ENCODE measurements at places on chromosomes 12 and 14.

DNA sequence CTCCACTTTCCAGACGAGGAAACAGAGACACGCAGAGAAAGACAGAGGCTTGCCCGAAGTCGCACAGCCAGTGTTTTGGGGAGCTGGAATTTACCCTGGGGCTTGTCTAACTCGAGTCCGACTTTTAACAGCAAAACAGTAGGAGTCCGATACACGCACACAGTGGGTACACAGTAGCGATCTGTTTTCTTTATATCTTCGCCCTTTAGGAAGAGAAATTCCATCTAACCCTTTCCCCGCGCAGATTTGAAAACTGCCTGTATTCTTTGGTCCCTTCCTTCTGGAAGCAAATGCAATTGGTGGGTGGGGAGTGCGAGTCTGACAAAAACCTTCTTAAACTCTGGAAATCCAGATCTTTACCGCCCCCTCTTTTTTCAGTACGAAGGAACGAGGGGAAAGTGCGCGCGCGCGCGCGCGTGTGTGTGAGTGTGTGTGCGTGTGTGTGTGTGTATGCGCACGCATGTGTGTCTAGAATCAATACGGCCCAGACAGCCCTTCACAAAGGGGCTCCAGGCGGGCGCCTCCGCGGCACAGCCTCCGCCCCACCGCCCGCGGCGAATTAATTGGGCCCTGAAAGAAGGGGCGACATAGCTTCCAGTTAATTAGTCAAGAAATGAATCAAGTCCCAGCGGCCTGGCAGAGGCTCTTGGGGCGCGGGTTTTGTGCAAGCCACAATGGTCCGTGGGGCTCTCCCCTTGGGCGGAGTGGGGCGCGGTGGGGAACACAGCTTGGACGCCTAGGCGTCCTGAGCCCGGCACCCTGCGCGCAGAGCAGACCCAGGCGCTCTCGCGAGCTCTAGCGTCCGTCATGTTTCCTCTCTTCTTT, 14.0 kb upstream of the TBX3 start:
- DNase-seq = no peak

DNA sequence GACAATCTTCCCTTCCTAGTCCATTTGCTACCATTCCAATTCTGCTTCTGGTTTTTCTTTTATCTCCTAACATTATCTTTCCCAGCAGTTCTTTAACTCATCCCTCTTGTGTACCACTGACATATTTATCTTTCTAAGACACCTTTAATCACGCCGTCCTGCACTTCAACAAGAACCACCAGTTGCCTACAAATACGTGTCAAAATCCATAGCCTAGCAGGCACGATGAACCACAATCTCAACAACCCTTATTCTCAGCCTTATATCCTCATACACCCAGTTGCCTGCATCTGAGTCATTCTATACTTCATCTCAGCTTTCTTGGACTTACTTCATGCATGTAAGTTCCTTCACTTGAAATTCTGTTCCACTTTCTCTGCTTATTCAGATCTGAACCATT, 16.4 kb upstream of the ST8SIA1 start:
- DNase-seq = no peak

GRCh38 chr12:124994437-124994975, 1.1 kb downstream of the BRI3BP start:
- no peak for DNase-seq

GRCh38 chr12:66321435-66321834, 19.1 kb downstream of the HELB start:
- no peak for DNase-seq

DNA sequence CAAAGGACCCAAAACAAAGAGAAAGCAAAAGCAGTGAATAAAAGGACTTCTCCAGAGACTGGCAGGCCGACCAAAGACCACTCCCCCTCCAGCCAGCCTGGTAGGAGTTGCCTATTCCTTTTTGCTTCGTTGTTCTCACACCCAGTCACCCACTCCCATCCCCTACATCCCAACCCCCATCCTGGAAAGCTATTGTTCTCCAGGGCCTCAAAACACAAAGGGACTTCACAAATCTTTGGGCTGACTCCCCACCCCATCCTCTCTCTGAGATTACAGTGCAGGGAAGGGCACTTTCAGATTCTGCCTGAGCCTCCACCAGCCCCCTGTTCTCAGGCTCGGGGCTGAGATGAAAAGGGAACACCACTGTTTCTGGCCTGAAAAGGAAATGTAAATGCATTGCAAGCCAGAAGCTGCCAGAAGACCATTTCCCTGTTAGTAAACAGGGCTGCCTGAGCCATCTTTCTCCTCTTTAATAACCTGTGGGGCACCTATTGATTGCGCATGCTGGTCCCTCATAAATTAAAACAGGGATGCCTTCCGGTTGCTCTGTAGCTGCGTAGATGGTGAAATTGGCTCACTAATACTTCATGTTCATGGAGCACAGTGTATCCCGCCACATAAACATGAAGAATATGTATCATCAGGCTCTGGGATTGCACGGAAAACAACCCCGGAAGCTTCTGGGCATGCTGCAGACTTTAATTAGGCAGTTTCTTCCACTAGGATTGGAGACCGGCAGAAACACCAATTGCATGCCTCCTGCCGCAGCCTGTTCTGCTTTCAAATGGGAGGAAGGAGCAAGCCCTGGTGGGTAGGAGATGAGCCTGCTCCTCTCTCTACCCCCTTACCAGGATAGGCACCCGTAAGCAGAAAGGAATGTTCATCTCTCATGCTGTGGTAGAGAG, 130.3 kb upstream of the FUT8 start:
- DNase-seq = no peak

DNA sequence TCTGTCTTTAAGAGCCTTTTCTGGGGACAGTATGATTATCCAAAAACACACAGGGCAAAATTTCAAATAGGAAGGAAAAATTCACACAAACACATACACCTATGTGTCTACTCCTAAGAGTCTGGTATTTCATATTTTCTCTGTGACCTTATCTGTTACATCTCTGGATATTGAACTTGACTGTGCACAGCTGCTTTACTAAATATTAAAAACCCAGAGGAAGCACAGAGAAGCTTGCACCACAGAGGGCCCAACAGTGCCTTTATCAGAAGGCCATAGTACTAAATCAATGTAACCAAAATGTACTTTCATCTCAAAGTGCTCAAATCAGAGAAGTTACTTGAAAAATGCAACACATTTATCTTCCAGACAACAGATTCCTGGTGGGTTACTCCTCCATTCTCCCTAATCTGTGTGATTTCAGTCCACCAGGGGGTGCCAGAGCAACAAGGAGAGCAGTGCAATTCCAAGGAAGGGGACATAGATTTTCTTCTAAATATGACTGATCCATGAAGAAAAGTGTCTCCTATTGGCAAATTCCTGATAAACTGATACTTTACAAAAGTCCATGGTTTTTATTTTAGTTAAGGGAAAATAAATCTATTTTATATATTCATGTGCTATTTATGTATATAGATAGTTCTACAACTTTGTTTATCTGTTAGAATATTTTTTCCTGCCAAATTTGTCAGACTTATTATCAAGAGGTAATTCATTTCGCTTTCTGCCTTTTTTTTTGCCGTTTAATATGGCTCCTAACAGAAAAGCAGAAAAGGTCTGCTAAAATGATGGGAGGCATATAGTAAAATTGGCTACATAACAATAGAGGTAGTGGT, 617.6 kb downstream of the LRFN5 start:
- no peak for DNase-seq

DNA sequence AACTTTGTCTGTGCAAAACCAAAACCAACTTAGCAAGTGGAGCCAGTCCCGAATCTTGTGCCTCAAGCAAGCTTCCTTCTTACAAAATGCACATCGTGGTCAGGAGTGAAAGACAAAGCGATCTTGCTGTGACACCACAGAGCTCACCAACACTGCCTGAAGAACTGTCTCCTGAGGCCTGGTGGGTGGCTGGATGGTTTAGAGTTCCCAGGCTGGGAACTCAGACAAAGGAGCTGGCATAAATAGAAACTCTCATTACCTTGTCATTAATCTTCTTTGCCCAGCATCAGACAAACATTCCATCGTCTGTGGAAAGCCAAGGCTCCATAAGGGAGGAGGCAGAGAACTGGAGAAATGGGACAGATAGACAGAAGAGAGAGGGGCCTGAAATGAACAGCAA, 144.8 kb downstream of the KCNA5 start:
- DNase-seq = no peak

GRCh38 chr12:121837680-121838079, 21.0 kb downstream of the HPD start:
- no peak for DNase-seq
